ENCODE measurements at places on chromosomes 1 and 21.

GRCh38 chr1:5943343-5944124 lies 48.7 kb downstream of the NPHP4 start:
- DNase-seq: no peak

DNA sequence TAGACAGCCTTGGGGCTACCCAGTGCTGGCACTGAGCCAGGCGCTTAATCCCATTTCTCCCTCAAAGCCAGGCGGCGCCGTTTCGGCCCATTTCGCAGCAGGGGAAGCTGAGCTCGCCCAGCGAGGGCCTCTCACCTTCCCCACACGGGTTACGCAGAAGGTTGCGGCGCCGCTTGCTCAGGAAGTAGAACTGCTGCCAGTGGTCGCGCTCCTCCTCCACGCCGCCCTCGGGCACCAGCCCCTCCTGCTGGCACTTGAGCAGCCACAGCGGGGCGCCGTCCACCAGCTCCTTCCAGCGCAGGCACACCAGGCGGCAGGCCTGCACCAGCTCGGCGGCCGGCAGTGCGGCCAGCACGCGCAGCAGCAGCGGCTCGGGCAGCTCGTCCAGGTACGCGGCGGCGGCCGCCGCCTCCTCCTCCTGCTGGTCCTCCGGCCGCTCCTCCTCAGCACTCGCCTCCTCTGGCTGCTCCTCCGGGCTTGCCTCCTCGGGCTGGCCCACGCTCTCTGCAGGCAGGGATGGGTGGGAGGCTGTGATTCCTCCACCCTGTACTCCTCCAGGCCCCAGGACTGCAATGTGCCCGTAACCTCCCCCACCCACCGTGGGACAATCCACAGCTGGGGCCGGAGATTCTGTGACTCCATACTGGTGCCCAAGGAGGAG lies 3.8 kb downstream of the FBXO2 start:
- peak; percentile 18 for DNase-seq

DNA sequence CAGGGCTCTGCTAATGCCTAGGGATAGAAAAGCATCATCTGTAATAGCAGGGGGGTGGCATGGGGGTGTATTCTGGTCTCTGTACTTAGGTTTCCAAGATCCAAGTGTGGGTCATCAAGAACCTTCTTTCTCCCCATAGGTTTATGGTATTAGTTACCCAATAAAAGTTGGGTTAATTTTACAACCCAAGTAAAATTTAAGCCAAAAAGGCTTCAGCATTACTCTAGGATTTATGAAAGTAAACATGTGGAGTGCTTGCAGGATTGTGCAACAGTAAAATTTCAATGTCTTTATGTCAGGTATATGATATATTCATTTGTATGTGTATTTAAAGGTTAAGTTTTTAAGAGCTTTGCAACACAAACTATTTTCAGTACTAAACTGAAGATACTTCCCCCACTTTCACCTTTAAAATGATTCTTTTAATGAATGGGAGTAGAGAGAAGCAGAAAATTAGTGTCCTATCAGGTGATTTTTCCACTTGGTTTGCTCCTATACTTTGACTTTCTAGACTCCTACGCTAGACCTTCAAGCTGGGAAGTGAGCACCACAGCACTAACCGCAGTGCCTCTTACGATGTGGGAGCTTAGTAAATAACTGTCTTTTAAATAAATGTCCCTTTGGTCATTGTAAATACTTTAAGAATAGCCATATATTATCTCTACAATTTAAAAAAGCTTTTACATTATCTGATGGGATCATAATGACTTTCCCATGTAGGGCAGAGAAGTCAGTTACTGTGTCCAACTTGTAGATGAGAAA lies 67.8 kb upstream of the UBE2U start:
- DNase-seq: no peak

- no peak for DNase-seq
Observed at GRCh38 chr1:227747948-227748495, 12.8 kb downstream of the SNAP47 start.

GRCh38 chr1:93150729-93151128 lies 29.5 kb downstream of the TMED5 start:
- DNase-seq: no peak

DNA sequence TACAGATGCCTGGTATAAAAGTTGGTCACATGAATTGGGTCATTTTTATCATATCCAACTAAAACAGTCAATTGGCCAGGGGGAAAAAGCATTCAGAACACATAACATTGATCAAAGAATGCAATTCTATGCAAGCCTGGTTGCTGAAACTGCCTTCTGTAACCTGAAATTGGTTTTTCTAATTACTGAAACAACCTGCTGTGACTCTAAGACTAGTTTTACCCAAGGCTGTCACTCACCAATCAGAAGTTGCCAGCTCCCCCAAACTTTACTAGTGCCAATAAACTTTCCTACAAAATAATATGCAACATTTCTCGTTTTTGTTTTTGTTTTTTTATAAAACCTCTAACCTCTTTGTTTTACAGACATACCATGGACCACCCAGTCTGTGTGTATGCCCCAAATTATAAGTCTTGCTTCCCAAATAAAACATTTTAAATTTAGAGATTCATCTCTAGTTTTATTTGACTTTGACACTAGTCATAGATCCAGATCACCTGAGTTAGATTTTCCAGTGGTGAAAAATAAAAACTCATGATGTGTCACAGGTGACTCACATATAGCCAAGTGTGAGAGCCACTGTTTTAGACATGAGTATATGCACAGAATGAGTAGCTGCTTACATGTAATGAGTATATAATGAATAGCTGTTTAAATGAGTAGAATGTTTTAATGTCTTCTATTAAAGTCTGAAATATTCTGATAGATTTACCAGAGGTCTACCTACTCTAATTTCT lies 64.2 kb upstream of the CR2 start:
- DNase-seq: no peak
